ENCODE measurements at places on chromosomes 7 and 10. TPM values are rescaled to one million over a fixed set of nuclear protein-coding genes. Genes with fewer than 3 reads are reported as not detected.
A peak's percentile ranks its signal among the peaks of the same experiment; 100 is the strongest.

GRCh38 chr7:1225441-1226185 lies 7.1 kb upstream of the UNCX start:
- peak; percentile 51 for DNase-seq

GRCh38 chr7:70867513-70867912 lies 264.4 kb upstream of the GALNT17 start:
- DNase-seq, result no peak

DNA sequence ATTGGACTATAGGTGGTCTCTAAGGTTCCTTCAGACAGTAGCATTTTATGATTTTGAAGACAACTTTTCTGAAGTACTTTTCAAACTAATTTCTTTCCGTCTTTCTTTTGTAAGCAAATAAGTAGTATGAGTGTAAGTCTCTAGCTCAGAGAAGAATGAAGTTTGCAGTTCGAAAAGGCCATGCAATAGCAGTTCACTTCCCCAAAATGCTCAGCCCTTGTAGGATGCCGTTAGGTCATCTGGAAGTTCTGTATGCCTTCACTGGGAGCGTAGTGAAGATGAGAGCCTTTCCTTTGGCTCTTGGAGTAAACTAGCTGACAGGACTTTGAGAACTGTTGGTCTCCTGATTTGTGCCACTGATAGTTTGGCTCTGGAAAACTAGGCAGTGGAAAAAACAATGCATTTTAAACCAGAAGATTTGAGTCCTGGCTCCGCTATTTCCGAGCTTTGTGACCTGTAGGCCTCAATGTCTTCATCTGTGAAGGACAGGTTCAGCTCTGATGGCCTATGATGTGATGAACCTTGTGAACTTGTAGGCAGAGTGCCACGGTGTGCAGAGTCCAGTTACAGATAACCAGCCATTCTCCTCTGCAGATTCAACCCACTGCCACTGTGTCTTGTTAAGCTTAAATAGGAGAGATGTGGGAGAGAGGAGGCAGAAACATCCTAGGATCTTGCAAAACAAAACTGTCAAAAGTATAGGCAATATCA lies 18.8 kb downstream of the SGPL1 start:
- no peak for DNase-seq

DNA sequence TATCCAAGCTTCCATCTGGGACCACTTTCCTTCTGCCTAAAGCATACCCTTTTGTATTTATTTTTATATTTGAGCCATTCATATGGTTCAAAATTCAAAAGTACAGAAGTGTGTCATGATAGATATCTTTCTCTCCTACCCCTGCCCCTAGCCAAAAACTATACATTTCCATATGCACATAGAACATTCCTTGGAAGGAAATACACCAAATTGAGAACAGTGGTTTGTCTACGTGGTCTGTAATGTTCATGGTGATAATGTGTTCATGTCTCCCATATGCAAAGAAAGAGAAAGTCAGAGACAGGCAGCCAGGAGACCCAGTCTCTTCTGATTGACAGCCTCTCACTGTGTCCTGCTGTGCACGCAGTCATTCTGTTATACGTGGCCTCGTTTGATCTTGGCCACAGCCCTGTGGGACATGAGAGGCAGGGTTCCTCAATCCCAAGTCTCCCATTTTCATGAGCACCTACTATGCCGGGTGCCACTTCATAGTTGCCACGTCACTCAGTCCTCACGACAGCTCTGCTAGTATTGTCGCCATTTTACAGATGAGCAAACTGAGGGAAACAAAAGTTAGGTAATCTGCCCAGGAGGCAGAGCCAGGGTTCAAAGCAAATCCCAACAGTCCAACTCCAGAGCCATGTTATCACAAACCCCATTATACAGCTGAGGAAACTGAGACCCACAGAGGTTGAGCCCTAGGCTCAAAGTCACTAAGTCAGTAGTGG lies 8.0 kb upstream of the CDH23 start:
- DNase-seq, result no peak

GRCh38 chr7:26397332-26397731 lies 105.7 kb downstream of the SNX10 start:
- DNase-seq, result no peak

- no peak for DNase-seq
These were observed 23.4 kb downstream of the ACSM6 start for GRCh38 chr10:95217476-95217875.

DNA sequence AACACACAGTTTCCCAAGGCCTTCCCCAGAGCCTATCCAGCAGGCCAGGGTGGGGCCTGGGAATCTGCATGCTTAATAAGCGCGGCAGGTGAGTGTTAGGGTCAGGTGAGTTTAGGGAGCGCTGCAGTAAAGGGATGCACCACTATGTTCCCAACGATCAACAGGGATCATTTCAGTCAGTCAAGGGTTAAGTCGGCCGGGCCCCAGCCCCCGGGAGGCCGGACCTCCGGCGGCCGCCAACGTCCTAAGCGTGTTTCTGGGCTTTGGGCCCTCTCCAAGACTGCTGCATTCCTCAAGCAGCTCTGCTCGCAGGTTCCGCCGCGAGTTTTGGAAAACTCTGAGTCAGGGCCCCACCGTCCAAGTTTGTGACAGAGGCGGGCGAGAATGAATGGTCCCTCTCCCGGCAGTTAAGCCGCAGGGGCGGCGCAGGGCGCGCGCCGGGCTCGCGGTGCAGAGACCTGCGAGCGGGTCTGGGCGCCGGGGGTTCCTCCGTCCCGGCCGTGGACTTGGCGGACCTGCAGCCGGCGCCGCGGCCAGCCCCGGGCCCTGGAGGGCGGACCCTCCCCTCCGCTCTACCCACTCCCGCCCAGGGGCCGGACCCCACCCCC lies 81.6 kb downstream of the ARHGAP22 start:
- no peak for DNase-seq

GRCh38 chr7:13117103-13117502 lies 429.7 kb downstream of the ARL4A start:
- DNase-seq, result peak; percentile 18

DNA sequence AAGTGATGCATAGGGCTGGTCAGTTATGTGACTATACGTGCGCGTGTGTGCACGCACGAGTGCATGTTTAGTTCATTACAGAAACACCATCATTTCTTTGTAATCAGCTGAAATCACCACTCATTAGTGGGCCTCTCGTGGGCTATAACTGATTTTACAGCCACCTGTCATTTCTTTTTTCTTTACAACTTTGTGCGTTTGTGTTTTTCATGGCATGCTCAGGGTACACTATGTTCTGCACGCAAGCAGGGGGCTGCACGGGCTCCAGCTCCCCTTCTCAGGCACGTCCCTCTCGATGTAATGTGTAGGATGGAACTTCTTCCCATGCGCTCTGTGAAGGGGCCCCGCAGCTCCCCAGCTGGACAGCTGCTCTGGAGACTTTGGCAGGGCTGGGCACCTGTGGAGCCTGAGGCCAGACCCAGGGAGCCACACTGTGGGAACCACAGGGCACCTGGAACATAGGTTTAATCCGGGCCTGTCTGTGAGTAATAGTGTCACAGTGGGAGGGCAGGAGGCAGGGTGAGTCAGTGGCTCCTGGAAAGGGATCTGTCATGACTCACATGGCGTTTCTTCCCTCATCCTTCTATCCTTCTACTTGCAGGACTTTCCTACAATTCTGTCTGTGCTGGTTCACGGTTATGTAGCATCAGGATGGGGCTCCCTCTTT lies 4.9 kb downstream of the GCK start:
- DNase-seq, result no peak

DNA sequence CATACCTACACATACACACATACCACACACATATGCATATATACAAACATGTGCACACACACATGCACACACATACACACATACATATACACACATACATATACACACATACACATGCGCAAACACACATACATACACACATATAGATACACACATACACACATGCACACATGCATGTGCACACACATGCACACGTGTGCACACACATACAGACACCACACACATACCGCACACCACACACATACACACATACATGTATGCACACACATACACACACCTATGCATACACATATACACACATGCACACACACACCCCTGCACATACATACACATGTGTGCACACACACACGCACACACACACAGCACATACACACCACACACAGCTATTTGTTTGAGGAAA lies 236.5 kb downstream of the WDR11 start:
- DNase-seq, result no peak

DNA sequence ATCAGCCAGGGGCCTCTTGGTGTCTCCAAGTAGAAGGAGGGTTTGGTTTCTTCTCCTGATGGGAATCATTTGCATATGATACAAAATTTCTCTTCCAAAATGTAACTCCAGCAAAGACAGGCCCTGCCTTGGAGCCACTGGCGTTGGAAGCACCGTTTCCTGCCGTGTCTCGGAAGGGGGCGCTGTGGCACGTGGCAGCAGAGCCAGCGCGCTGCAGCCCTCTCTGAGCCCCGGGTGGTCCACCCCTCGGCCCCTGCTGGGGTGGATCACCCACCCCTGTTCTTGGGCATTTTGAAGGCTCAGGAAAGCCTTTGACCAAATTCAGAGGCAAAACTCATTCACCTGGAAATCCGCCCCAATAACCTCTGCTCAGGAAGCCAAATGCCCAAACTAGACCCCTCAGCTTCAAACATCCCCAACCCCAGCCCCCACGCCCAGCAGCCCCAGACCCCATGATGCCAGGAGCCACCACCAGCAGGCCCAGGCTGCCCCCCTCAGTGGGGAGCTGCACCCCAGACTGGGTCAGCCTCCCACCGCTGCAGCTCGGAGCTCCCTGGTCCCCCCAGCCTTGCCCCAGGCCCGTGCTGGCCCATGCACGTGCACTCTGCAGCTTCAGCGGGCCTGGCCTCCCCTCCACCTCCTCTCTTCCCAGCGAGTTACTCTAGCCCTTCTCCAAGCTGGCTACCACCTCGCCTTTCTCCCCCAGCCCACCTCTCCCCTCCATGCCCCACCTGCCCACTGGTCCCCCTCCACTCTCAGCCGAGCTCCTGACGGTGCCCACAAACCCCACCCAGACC lies 29.5 kb upstream of the ELFN1 start:
- no peak for DNase-seq

- peak; percentile 13 for DNase-seq
These were observed 804.4 kb upstream of the CELF2 start for GRCh38 chr10:10213237-10213636.

DNA sequence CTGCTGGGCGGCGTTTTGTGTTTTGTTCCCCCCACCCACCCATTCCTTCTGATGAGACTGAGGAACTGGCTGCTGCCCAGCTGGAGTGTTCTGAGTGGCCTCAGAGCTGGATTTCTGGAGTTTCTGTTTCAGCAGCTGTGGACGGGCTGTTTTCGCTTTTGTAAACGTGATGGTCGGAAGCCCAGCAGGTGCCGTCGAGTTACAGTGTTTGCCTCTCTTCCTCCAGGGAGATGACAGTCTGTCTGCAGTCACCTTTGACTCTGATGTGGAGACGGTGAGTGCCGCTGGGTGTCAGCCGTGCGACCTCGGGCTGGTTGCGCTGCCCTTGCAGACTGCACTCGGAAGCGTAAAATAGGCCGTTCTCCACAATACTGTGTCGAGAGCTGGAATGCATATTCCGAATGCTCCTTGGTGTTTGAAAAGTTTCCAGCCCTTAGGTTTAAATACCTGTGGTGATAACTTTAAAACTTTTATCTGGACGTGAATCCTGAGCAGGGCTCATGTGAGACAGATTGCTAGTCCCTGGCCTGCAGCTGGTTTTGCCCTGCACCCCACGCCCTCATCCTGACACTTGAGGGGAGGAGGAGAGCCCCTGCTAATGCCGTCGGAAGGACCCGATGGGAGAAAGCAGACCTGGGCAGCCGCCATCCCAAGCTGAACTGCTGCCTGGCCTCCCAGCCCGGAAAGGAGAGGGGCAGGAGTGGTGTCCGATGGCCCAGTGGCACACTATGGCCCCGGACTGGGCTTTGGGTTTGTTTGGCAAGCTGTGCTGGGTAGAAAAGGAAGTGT lies 8.3 kb downstream of the IQCE start:
- peak; percentile 39 for DNase-seq

DNA sequence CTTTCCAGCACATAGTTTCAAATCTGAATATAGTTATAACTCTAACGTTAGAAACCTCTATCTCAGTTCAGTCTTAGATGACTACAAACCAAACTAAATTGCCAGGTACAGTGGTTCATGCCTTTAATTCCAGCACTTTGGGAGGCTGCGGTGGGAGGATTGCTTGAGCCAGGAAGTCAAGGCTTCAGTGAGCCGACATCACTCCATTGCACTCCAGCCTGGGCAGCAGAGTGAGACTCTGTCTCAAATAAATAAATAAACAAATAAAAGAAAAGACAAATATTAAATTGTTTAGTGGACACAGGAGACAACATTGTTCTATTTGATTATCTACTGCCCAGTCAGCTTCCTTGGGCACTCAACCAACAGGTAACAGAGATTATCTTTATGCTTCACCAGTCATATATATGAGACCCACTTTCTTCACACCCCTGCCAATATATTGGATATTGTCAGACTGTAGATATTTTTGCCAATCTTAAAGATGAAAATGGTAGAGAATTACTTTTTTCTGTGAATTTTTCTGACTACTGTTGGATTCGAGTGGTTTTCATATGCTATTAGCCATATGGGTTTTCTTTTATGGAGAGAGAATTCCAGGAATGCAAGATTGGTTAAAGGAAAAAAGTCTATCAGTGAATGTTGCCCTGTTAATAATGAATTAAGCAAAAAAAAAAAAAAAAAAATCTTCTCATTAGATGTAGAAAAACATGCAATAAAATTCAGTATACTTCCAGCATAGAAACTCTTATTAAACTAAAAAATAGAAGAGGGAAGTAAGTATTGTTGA lies 16.0 kb downstream of the HDAC9 start:
- no peak for DNase-seq

EEPD1 gene
- 4.1 TPM for total RNA-seq

HOXA6 gene
- 0.49 TPM for total RNA-seq

OR2A7 gene
- total RNA-seq, result 1.3 TPM

SFTPA1 gene
- not detected for total RNA-seq

GPR26 gene
- not detected for total RNA-seq

All from B cell (primary cell).